Fibroblast of lung (primary cell): ENCODE measurements at places on chromosomes 3 and 15. TPM values are rescaled to one million over a fixed set of nuclear protein-coding genes. Genes with fewer than 3 reads are reported as not detected.

DNA sequence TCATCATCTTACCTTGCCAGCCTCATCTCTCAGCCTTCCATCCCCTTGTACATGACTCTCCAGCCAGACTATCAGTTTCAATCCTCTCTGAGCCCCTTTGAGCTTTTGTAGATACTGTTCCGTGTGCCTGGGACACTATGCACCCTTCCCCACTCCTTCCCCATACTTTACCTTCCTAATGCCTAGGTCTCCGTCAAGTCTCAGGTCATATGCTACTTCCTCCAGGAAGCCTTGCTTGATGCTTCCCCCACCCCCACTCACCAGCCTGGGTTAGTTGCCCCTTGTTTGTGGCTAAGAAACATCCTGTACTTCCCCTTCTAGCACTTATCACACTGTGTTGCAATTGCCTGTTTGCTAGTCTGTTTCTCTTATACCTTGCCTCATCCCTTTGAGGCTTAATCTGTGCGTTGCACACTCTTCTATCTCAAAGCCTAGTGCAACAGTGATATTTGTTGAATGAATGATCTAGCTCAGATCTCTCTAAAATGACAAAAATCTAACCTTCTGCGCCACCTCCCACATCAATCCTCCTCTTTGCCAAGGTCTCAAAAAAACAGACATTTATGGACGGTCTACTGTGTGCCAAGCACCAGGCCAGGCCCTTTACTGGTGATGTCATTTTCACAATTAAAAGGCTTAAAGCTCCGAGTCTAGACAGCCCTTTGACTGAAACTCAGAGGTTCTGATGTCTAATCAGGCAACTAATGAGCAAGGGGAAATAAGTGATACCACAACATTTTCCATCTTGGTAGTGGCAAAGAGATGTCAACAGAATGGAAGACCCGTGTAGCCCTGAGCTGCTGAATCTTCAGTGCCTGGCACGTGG lies 6.5 kb upstream of the USP3 start:
- peaks cover 17% of the 10 kb centered on the region for H3K4me1 ChIP-seq
- H3K36me3 ChIP-seq: no peaks in the 10 kb centered on the region
- DNase-seq: no peak
- H3K4me3 ChIP-seq: no peak overlapping the region

DNA sequence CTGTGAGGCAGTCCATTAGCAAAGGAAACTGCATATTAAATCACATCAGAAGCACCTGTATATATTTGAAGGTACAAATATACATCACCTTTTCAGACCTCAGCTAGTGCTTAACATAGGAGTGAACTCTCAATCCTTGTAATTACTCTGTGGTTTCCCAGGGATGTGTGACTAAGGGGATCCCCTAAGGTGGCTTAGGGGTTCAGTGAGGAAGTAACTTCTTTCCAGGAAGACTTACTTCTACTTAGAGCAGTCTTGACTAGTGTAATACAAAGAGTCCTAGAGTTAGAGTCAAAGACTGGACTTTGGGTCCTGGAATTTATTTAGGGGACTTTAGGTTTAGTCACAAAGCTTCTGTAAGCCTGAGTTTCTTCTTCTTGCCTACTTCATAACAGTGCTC lies 8.7 kb upstream of the SUMF1 start:
- no peak overlapping the region for H3K4me3 ChIP-seq
- H3K4me1 ChIP-seq: no peaks in the 10 kb centered on the region
- H3K36me3 ChIP-seq: no peaks in the 10 kb centered on the region
- no peak for DNase-seq

DNA sequence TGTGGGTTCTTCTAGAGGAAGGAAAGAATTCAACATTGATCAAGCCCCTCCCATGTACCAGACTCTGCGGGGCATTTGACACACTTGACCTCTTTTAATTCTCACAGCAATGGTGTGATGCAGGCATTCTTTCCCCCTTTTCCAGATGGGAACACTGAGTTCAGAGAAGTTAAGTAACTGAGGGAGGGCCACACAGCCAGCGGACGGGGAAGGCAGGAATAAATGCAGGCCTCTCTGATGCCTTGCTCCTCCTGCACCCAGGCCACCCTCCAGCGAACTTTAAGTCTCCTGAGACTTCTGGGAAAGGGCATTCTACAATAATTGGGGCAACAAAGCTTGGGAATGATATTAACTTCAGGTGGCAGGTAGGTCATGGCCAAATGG lies 227.4 kb downstream of the UACA start:
- H3K27ac ChIP-seq: no peak overlapping the region
- no peaks in the 10 kb centered on the region for H3K36me3 ChIP-seq
- H3K4me1 ChIP-seq: no peaks in the 10 kb centered on the region

FSD2 gene
- not detected in 2 replicates for total RNA-seq

ST3GAL6 gene
- total RNA-seq: 2.6 and 4.1 TPM in 2 replicates

DNA sequence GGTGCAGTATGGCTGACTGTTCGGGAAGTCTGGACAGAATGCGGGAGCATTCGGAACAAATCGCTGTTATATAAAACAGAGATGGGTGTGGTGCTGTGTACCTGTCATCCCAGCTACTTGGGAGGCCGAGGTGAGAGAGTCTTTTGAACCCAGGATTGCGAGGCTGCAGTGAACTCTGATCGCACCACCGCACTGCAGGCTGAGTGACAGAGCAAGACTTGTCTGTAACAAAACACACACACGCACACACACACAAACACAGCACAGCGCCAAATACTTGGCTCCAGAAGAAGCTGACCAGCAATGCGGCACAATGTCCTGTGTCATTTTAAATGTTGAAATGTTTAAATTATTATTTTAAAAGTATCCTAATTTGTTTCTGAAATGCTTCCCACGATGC lies 12.6 kb downstream of the RFTN1 start:
- H3K4me3 ChIP-seq: no peak overlapping the region
- H3K27me3 ChIP-seq: no peaks in the 10 kb centered on the region
- H3K4me1 ChIP-seq: no peaks in the 10 kb centered on the region

DNA sequence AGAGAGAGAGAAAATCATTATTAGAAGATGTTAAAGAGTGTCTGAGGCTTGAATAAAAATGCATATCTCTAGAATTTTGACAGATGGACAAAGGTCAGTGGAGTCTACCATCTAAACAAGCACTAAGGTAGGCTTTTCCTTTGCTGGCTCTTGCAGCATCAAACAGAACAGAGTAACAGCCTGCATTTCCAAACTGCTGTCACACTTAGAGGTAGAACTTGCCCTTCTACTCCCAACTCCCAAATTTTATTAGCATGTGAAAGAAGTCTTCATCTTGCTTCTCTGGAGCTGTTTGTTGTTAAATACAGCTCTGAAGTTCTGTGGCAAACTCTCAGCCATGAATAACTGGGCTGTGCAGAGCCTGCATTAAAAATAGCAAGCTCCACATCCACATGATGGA lies 4.1 kb upstream of the MB21D2 start:
- no peak for DNase-seq
- H3K4me3 ChIP-seq: no peak overlapping the region
- H3K36me3 ChIP-seq: no peaks in the 10 kb centered on the region

GRCh38 chr3:72220946-72221345 lies 436.0 kb upstream of the PROK2 start:
- no peaks in the 10 kb centered on the region for H3K36me3 ChIP-seq
- H3K4me1 ChIP-seq: no peaks in the 10 kb centered on the region
- no peak overlapping the region for H3K4me3 ChIP-seq
- no peak overlapping the region for H3K27ac ChIP-seq
- H3K27me3 ChIP-seq: peaks cover 2% of the 10 kb centered on the region
- DNase-seq: no peak

DNA sequence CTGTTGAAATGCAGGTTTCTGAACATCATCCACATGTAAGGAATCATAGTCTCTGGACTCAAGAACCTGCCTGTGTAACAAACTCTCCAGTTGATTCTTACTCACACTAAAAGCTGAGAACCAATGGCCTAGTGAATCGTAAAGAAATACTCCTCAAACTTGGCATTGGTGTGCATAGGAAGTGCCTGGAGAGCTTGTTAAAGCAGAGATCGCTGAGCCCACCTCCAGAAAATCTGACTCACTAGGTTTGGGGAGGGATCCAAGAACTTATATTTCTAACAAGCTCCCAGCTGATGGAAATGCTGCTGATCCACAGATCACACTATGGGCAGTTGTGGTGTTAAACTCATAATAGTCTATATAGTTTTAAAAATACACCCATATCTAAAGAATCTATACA lies 55.8 kb upstream of the LMCD1 start:
- H3K4me3 ChIP-seq: no peak overlapping the region
- H3K27me3 ChIP-seq: no peaks in the 10 kb centered on the region
- H3K36me3 ChIP-seq: no peaks in the 10 kb centered on the region
- DNase-seq: peak; percentile 99
- peak overlapping the region; percentile 82 for H3K27ac ChIP-seq

- H3K27me3 ChIP-seq: no peaks in the 10 kb centered on the region
- no peaks in the 10 kb centered on the region for H3K4me1 ChIP-seq
- H3K36me3 ChIP-seq: no peaks in the 10 kb centered on the region
- H3K27ac ChIP-seq: no peak overlapping the region
- H3K4me3 ChIP-seq: no peak overlapping the region
- no peak for DNase-seq
Measured at GRCh38 chr15:23446215-23447106, 582 bp downstream of the GOLGA6L2 start.

DNA sequence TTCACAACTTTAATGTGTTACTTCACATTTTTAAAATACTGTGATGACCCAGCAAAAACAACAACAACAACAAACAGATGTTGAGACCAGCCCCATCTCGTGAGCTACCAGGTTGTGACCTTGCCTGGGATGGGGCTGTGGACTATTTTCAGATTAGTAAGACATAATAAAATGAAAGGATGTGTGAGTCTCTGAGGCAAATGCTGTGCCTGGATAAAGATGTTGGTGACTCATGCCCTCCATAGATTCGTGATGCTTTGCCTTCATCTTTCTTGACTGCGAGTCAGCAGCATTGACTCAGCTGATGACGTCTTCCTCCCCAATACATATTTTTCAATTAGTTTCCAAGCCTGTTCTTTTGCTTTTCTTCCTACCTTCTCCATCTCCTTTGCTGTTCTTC lies 453.0 kb upstream of the CFAP20DC start:
- H3K4me1 ChIP-seq: no peaks in the 10 kb centered on the region
- H3K27me3 ChIP-seq: no peaks in the 10 kb centered on the region
- peak; percentile 68 for DNase-seq
- no peak overlapping the region for H3K4me3 ChIP-seq

DNA sequence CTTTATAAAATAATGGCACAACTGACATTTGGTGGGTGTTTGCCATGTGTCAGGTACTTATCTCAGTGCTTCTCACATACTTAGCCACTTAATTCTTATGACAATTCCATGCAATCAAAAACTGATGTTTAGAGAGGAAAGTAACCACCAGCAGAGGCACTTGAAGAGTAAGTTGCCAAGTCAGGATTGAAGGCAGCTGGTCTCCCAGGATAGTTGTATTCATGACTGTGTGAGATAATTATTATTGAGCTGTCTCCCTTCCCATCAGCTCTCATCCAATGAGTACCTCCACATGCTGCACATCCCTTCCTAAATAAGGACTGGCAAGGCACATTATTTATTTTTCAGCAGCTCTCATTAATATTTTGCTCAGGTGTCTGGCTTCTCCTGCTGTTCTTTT lies 4.8 kb downstream of the VEPH1 start:
- no peak overlapping the region for H3K27ac ChIP-seq
- H3K27me3 ChIP-seq: no peaks in the 10 kb centered on the region
- H3K4me3 ChIP-seq: no peak overlapping the region
- peaks cover 5% of the 10 kb centered on the region for H3K4me1 ChIP-seq
- no peaks in the 10 kb centered on the region for H3K36me3 ChIP-seq

DNA sequence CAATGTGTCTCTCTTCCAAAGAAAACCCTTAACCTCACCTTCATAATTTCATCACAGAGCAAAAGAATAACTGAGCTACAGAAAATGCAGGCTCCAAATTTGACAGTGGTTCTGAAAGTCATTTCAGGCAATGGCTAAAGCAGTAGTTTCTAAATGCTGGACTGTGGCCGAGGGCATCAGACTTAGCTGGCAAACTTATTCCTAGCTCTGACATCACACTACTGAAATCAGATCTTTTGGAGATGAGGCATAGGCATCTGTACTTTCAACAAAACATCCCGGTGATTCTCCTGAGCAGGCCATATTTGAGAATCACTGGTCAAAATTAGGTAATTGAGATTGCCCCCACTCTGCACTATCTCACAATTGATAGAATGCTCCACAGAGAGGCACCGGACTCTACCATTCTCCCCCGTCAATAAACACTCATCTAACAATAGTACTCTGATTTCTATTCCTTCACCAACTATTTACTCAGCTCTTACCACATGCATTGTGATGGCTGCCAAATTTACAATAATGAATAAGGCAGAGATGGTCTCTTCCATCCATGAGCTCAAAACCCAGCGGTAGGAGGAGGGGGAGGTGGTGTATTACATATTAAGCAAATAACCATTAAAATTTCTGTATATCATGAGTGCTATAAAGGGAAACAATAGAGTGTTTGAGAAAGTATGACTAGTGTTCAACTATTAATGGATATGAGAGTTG lies 57.3 kb upstream of the SPRED1 start:
- H3K4me1 ChIP-seq: no peaks in the 10 kb centered on the region
- H3K4me3 ChIP-seq: no peak overlapping the region
- H3K36me3 ChIP-seq: no peaks in the 10 kb centered on the region
- DNase-seq: no peak
- no peak overlapping the region for H3K27ac ChIP-seq
- H3K27me3 ChIP-seq: no peaks in the 10 kb centered on the region
